Fibroblast of mammary gland (primary cell): ENCODE measurements at places on chromosomes 3 and 15.

GRCh38 chr3:139418144-139418543, 28.7 kb upstream of the COPB2 start:
- DNase-seq = no peak

DNA sequence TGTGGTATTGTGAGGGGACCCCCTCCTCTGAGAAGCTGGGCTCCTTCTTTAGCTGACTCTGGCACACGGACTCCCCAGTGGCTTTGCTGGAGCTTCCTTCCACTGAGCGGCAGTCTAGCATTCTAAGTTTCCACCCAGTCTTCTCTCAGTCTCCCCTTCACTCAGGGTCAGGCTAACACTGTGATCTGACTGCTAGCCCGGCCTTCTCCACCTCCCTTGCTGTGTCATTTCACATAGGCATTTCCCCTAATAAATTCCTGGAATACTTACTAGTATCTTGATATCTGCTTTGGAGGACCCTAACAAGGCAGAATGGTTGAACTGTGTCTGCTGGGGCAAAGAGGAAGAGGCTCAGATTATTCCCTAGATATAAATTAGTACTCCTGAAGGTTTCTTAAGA, 106.2 kb upstream of the THBS1 start:
- no peak for DNase-seq

GRCh38 chr3:43644443-43644842, 22.6 kb upstream of the ANO10 start:
- no peak for DNase-seq

GRCh38 chr15:28961391-28961790, 75.6 kb downstream of the APBA2 start:
- DNase-seq = no peak

DNA sequence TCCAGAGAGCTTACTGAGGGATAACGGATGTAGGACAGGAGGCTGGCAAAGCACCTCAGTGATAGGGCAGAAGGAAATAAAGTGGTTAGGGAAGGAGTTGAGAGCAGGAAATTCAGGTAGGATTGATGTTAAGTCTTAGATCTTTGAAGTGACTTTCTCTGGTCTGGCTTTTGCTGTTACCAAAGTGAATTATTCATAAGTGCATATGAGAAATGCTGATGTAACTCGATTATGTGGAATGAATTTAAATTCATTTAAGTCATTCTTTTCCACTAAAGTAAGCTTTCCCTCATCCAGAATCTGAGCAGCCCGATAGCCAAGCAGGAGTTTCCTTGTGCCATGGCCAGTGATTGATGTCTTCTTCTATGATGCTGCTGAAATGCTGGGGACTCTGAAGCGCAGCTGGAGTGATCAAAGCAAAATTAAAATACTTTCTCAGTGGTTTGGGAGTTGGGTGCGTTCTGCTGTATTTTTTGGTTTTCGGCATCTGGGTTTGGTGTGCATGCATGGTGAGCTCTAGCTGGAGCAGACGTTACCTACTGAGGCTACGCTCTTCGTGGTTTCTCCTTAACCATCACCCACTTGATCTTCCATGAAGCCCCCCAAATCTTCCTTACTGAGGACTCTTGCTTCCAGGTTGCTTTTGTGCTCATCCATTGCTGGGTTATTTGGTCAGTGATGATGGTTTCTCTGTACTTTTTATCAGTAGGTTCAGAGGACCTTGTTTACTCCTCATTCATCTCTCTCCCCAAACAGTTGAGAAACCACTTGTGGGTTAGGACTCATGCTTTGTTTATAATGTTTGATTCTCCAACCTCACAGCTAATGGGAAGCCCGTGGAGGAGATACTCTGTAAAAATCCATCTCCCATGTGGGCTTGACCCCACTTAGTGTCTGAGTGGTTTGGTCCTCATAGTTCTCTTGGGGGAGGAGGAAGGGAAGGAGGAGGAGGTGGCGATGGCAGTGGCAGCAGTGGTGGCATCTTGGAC, 72.5 kb downstream of the IGF1R start:
- no peak for DNase-seq

DNA sequence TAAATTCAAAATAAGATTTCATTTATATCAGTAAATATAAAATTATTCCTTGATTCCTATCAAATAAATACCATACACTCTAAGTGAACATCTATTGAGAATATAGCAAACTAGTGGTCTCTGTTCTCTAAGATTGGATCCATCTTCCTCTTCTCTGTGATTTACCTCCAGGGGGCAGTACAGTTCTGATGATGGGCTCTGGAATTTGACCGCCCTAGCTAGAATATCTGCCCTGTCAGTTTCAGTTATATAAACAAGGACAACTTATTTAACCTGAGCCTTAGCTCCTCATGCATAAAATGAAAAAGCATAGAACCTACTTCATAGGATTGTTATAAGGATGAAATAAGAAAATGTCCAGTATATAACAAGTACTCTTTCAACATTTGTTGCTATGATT, 171.1 kb upstream of the CCDC54 start:
- DNase-seq = peak; percentile 80

DNA sequence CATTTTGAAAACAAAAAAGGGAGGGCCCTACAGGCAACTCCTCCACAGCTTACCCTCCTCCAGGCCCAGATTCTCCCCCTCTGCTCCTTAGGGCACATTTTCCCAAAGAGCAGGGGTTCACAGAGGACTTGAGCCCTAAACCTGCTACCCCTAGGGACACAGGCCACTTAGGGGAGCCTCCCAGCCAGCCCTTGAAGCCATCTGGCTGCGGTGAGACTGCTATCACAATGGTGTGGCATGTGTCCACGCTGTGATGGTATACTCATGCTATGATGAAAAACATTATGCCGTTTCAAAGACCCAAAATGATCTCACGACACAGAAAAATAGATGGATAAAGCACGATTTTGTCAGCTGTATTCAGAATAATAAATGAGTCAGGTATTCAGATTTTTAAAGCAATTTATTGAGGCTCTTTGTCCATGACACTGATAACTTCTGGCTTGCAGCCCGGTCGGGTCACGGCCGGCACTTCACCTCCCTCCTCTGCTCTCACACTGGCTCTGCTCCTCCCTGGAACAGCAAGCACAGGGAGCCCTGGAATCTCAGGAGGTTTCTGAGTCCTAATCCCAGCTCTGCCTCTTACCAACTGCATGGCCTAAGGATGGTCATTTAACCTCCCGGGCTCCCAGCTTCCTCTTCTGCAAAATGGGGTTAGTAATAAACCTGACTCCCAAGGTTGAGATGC, 115.3 kb downstream of the MEGF11 start:
- no peak for DNase-seq

DNA sequence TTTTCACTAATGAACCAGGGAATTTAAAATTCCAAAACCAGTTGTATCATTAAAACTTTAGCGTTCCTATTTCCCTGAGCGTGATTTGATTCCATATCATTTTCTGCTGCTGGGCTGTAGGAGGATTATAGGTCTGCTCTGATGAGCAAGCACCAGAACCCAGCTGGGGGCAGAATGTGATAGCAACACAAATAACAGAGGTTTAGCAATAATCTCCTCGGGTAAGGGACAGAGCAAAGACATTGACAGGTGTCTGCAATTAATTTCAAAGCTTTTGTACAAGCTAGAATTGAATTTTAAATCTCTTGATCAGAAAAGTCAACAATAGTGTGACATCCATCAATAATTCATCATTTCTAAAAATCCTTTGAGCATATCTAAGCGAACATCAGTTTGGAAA, 163.4 kb upstream of the RAP2B start:
- DNase-seq = no peak
